PC-3 (cell line): ENCODE measurements at places on chromosomes 4 and X. TPM values are rescaled to one million over a fixed set of nuclear protein-coding genes. Genes with fewer than 3 reads are reported as not detected.

The AVPR2 gene
- total RNA-seq, result not detected in 2 replicates

The SLC9B1 gene
- total RNA-seq, result not detected in 2 replicates

The SLC2A9 gene
- 0.11 TPM in 1 of 2 replicates, not detected in the other for total RNA-seq

The STBD1 gene
- total RNA-seq, result 7.3 and 10.9 TPM in 2 replicates

The GPRASP2 gene
- 12.1 and 17.1 TPM in 2 replicates for total RNA-seq

The GAGE12F gene
- not detected in 2 replicates for total RNA-seq

The S100P gene
- 51.0 and 59.8 TPM in 2 replicates for total RNA-seq

The MAGEB10 gene
- total RNA-seq, result not detected in 2 replicates

The ADH7 gene
- total RNA-seq, result not detected in 2 replicates

The TKTL1 gene
- not detected in 2 replicates for total RNA-seq

The NBDY gene
- total RNA-seq, result 9.7 and 13.6 TPM in 2 replicates

The GABRE gene
- total RNA-seq, result not detected in 2 replicates

The SRD5A3 gene
- 15.2 and 24.0 TPM in 2 replicates for total RNA-seq

The AKAP14 gene
- total RNA-seq, result not detected in 2 replicates

The TLL1 gene
- total RNA-seq, result 4.8 and 5.0 TPM in 2 replicates

The SNCA gene
- total RNA-seq, result 1.2 TPM in 1 of 2 replicates, not detected in the other

The RXFP1 gene
- not detected in 2 replicates for total RNA-seq

The FAM120C gene
- 8.2 and 10.7 TPM in 2 replicates for total RNA-seq

The NR3C2 gene
- 1.2 and 2.8 TPM in 2 replicates for total RNA-seq

The IL3RA gene
- not detected in 2 replicates for total RNA-seq

The EVC gene
- 22.7 and 29.9 TPM in 2 replicates for total RNA-seq

The FAM241A gene
- total RNA-seq, result 2.2 and 2.8 TPM in 2 replicates

The CSAG3 gene
- total RNA-seq, result not detected in 2 replicates

The RBMXL3 gene
- total RNA-seq, result not detected in 2 replicates

The BEND4 gene
- total RNA-seq, result not detected in 2 replicates

The PNMA6F gene
- total RNA-seq, result not detected in 2 replicates

The ADGRL3 gene
- total RNA-seq, result 0.66 and 0.69 TPM in 2 replicates

The TRPC3 gene
- total RNA-seq, result not detected in 2 replicates

The UGT2B11 gene
- total RNA-seq, result not detected in 2 replicates

The TBX22 gene
- not detected in 2 replicates for total RNA-seq
